GM13976 (cell line): ENCODE measurements at places on chromosomes 11 and 22.

DNA sequence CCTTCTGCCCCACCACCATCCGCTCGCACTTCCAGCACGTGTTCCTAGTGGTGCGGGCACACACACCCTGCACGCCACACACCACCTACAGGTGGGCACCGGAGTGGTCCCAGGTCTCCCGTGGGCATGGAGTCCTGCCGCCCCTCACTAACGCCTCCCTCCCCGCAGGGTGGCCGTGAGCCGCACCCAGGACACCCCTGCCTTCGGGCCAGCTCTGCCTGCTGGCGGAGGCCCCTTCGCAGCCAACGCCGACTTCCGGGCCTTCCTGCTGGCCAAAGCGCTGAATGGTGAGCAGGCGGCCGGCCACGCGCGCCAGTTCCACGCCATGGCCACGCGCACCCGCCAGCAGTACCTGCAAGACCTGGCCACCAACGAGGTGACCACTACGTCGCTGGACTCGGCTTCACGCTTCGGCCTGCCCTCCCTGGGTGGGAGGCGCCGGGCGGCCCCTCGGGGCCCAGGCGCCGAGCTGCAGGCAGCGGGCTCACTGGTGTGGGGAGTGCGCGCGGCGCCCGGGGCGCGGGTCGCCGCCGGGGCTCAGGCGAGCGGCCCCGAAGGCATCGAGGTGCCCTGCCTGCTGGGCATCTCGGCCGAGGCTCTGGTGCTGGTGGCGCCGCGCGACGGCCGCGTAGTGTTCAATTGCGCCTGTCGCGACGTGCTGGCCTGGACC lies 8.5 kb downstream of the SIPA1 start:
- DNase-seq, result no peak

GRCh38 chr11:62928011-62928410 lies 6.8 kb upstream of the CHRM1 start:
- DNase-seq, result no peak

DNA sequence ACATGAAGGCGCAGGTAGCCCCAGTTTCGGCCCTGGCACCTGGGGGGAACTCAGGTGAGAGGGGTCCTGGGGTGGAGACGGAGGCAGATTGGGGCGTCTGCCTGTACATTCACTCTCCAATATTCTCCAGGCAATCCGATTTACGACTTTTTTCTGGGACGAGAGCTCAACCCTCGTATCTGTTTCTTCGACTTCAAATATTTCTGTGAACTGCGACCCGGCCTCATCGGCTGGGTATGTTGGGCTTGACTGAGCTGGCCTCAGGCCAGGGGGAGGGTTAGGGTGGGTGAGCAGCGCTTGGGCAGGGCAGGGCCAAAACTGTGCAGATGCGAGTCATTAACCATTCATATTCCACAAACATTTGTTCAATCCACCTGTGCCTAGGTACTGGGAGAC lies 1.7 kb downstream of the TM7SF2 start:
- no peak for DNase-seq

GRCh38 chr11:31887180-31887579 lies 76.1 kb upstream of the PAX6 start:
- DNase-seq, result no peak

GRCh38 chr11:19838994-19839768 lies 126.5 kb downstream of the NAV2 start:
- DNase-seq, result no peak

GRCh38 chr11:13668957-13669521 lies 571 bp downstream of the FAR1 start:
- DNase-seq, result peak; percentile 45

DNA sequence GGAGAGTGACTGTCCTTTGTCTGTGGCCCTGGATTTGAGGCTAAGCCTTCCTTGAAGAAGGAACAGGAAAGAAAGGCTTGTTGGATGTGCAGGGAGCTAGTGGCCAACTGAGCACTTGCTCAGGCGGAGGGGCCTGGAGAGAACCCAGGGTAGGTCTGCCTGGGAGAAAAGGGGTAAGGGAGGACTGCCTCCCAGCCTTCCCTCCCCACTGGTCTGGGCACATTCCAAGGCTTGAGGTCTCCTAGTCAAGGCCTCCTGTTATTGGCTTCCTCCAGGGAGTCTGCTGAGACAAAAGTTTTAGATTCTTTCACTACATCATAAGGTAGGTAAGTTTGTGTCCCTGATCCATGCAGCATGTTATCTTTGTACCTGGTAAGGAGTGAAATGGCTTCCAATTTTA lies 15.2 kb downstream of the KCNQ1OT1 start:
- DNase-seq, result no peak

GRCh38 chr11:73950869-73951710 lies at the start of gene DNAJB13:
DNAJB13 (plus strand) TSS chr11:73951026; CDS start chr11:73951070, 44 bp downstream.
- peak; percentile 81 for DNase-seq

DNA sequence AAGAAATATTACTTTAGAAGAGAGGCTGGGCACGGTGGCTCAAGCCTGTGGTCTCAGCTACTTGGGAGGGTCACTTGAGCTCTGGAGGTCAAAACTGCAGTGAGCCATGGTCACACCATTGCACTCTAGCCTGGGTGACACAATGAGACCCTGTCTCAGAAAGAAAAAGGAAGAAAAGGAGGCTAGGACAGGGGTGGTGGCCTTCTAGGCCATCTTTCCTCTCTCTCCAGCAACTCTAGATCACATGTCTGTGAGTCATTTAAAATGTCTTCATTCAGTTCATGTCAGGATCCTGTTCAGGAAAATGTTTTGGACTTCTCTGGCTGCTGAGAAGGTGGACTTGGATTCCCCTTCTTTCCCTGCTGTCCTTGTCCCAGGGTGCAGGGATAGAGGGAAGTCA lies 53.3 kb downstream of the PPFIA1 start:
- DNase-seq, result no peak

DNA sequence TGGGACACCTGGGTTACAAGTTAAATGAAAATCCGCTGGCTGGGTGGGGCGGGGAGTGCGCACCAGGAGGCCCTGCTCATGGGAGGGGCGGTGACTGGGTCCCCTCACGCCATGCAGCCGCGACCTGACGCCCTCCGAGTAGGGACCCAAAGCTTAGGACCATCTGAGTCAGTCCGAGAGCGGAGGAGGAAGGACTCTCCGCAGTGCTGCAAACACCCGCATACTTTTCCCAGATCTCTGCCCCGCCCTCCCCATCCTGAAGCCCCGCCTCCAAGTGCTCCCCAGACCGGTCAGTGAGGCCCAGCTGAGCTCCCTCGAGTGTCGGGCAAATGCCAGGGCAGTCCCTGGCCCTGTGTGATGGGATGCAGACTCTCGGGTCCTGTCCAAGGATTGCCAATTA lies 6.6 kb upstream of the FLI1 start:
- peak; percentile 40 for DNase-seq

DNA sequence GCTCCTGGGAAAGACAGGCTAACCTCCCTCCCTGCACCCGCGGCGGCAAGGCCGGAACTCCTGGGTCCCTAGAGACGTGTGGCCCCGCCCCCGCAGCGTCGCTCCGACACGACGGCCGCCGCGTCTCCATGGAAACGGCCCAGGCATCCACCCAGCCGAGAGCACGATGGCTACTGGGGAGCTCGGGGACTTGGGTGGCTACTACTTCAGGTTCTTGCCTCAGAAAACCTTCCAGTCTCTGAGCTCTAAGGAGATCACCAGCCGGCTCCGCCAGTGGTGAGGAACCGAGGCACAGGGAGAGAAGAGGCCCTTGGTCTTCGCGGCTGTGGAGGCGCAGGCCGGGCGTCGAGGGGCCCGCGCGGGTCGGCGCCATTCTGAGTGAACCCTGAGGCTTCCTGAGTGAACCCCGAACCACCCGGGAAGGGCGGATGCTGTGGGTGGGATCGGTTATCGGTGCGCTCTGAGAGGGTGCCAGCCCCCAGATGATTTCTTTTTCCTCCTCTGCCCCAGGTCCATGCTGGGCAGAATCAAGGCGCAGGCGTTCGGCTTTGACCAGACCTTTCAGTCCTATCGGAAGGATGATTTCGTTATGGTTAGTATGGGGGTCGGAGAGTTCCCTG lies at the start of gene CFAP300:
CFAP300 (plus strand) TSS at position 133 of the 620 bp plus-strand sequence; CDS start at position 167, 34 bp downstream.
- DNase-seq, result peak; percentile 49

- no peak for DNase-seq
Measured at GRCh38 chr22:46416891-46417580, 81.5 kb downstream of the TRMU start.

- no peak for DNase-seq
Measured at GRCh38 chr22:49599039-49599438, 228.6 kb downstream of the BRD1 start.

DNA sequence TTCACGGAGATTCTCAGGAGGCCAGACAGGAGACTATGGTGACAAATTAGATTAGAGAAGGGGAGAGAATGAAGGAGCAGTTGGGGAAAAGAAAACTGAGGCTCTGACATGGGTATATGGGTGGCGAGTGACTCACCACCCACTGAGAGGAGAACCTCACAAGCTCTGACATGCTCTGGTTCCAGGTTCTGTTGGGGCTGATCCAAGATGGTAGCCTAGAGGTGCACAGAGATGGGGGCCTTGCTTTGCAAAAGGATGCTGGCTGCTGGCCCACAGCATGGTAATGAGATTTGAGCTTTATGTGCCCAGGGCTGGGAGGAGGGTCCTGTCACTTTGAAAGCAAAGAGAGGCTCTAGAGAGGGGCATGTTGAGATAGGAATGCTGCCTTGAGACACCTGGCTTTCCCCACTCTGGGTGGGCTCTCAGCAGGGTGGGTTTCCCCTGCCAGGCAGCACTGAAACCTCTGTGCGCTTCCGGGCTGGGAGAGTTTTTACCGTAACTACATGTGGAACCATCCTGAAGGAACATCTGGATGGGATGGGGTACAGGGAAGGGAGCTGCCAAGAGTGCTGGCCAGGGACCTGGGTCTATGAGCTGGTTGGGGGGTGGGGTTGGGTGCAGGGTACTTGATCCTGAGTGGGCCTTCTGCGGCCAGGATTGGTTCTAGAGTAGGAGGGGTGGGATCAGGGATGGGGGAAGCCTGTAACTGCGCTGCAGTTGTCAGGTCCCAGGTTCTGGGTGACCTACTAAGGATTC lies 1.2 kb upstream of the GRK2 start:
- DNase-seq, result no peak

DNA sequence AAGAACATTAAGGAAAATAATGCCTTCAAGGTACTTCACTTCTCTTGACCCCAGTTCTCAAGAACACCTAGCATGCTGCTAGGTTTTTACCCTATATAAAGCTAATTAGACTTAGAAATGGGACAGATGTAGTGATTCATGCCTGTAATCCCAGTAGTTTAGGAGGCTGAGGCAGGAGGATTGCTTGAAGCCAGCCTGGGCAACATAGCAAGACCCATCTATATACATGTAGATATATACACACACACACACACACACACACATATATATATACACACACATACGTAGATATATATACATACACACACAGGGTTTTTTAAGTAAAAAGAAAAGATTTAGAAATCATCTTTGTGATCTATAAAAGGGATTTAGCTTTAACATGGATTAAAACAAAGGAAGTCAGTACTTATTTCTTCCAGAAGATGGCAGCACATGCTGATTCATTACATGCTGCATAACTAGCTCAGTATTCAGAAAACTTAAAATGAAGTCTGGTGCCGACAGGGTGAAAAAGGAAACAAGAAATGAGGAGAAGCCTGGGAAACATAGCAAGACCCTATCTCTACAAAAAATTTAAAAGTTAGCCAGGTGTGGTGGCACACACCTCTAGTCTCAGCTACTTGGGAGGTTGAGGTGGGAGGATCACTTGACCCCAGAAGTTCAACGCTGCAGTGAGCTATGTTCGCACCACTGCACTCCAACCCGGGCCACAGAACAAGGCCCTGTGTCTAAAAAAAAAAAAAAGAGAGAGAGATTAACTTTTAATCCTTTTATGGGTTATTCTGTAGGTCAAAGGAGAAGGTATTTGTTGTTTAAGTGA lies 28.5 kb upstream of the RBX1 start:
- DNase-seq, result peak; percentile 56

DNA sequence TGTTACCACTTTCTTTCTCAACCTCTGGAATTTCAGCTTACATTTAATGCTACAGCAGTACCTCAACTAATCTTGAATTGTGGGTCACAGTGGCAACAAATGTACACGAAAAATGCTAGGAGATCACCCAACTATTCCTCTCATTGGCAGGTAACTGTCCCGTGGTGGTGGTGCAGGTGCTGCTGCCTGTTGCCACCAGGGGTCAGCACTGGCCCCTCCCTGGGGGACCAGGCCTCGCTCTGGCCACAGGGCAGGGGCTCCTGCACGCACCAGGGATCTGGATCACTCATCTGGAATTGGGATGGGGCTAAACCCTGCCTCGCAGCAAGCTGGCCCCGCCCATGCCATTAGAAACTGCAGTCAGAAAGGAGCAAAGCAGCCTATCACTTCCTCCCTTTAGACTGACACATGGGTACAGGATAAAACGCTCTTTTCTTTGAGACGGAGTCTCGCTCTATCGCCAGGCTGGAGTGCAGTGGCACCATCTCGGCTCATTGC lies 6.9 kb upstream of the POLDIP3 start:
- peak; percentile 90 for DNase-seq

GRCh38 chr11:14144934-14145333 lies 182.4 kb downstream of the SPON1 start:
- DNase-seq, result no peak

- DNase-seq, result no peak
Measured at GRCh38 chr11:76159983-76160661, 46.2 kb downstream of the WNT11 start.

- no peak for DNase-seq
Measured at GRCh38 chr11:36389811-36390210, 93.7 kb downstream of the PRR5L start.

- peak; percentile 79 for DNase-seq
Measured at GRCh38 chr11:17760102-17761029, 25.8 kb downstream of the KCNC1 start.

DNA sequence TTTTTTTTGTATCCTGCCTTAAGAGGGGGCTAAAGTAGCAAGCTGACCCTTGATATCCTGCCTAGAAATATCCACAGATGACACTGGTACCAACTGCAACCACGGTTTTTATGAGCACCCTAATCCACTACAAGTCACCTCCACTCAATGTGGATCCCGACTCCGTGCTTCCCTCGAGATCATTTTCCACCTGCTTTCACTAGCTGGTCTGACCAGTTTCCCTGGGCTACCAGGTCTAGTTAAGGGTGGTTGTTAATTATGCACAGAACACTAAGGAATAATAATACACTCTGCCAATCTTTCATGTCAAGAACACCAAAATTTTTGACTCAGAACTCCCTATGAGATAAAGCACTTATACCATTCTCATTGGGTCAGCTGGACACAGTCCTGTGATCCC lies 82.3 kb downstream of the ABTB2 start:
- DNase-seq, result no peak

DNA sequence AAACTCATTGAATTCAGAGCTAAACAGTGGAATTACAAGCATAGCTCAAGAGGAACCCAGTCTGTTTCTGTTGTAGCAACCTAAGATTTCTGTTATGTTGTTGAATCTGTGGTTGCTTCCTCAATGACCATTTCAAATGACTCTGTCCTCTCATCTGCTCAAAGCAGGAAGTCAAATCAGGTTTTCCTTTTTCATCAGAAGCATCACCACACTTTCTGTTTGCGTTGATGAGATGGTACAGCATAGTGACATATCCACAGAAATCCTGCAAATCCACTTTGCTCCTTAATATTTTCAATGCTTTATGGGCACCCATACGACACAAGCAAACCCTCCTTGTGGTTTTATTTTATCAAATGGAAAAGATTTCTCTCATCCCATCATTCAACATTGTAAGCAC lies 12.6 kb upstream of the UCP2 start:
- no peak for DNase-seq

GRCh38 chr11:56841210-56841810 lies 92.8 kb upstream of the OR9G4 start:
- DNase-seq, result peak; percentile 30
